Fibroblast of villous mesenchyme (primary cell): ENCODE measurements at places on chromosomes 4 and X. TPM values are rescaled to one million over a fixed set of nuclear protein-coding genes. Genes with fewer than 3 reads are reported as not detected.

DNA sequence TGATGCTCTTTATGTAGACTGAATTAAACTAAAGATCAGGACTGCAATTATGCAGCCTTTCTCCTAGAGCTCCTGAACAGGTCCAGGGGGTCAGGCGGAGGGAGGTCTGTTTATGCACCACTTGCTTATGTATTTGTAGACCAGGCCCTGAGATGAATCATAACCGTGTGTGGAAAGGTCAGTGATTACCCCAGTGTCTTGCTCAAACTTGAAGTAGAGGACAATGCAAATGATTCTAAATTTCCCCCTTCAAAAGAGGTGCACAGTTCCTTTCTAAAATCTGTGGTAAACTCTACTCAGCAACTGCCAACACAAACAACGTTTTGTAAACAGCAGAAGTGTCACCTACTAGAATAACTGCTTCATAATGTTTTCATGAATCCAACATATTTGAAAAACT, 13.0 kb upstream of the TBC1D9 start:
- DNase-seq, result no peak

DNA sequence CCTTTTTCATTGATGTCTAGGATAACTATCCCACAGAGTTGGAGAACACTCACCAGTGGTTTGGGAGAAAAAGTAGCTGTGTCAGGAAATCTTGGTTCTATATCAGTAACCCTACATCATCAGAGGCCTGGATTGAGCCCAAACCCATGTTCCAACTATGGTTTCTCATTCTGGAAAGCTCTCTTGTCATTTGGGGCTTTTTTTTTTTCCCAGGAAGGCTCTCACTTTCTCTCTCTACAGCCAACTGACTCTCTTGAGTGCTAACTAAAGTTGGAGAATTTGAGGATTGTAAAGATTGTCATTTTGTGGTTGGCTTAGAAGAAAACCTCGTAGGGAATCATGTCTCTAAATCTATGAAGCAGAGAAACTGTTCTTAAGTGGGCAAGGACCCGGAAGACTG, 228.2 kb upstream of the DIPK2B start:
- DNase-seq, result peak; percentile 3

- no peak for DNase-seq
Observed at GRCh38 chrX:30181353-30181752, 34.0 kb upstream of the MAGEB2 start.

DNA sequence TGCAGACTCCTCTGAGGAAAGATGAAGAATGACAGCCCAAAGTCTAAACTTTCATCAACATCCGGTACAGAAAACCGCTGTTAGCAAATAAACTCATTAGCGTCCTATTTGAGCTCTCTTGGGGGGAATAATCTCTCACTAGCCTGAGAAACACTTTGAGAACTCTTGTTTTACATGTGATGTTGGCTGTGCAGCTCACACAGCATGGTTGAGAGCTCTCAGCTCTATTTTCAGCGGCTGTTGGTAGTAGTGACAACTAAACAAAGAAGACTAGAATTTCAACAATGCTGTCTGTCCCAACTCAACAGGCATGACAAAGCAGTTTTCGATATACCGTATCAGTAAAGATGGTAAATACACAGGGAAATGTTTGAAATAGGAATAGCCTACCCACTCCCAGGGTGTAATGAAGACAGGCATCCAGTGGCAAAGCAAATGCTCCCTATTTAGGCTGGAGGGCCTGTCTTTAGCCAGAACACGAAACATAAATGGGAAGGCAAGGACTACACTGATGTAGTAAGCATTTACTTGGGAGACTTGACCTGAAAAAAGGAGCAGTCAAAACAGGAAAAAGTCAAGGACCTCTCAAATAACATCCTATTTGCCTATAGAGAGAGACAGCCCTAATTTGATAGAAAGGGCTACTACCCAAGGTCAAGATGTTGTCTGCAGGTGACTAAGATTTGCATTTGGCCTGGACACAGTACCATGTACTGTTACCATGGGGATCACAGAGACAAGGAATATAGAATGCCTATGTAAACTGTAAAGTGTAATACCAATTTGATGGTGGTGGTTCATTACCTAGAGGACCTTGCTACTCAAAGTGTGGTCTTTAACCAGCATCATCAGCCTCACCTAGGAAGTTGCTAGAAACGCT, 60.4 kb downstream of the PPEF2 start:
- DNase-seq, result peak; percentile 5

CTAG2 gene
- not detected in 2 replicates for total RNA-seq

DNA sequence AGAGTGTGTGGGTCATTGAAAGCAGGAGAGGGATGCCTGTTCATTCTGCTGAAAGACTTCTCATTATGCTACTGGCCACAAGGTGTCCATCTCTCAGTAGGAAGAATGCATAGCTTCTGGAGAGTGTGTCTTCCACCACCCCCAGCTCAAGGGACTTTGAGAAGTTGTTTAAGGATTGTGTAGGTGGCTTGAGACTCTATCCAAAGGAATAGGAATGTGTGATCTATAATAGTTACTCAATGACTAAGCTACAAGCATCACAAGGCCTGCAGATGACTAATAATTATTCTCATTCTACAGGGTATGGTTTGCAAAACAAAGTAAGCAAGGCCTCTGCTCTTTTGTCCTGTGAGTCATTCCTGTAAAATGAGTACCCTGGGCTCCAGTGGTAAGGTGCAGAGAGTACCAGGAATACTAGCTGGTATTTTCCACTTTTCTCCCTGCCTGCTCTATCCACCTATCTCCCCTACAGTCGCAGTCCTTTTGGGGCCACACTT, 279.8 kb upstream of the BOD1L1 start:
- peak; percentile 93 for DNase-seq

- DNase-seq, result no peak
Observed at GRCh38 chr4:53590187-53590586, 1.1 kb downstream of the LNX1 start.

DNA sequence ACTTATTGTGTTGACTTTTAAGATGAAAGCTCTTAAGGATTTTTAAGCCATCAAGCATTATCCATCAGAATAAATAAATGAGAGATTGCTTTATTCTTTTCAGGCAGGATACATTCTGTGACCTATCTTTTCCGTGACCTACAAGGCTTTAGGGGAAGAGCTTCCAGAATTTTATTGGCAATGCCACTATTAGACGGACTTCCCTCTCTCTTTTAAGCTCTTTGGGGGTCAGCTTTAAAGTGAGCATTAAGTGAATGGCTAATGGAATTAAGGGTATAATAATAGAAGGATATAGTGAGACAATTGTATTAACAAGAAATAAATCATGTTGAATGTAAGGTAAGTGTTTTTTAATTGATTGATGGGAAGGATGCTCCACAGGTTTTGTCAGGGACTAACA, 273.7 kb downstream of the GPAT3 start:
- no peak for DNase-seq

- DNase-seq, result peak; percentile 5
Observed at GRCh38 chr4:7392438-7393421, 42.0 kb downstream of the PSAPL1 start.

- DNase-seq, result peak; percentile 79
Observed at GRCh38 chrX:118521435-118521834, 25.8 kb downstream of the DOCK11 start.

SOWAHB gene
- total RNA-seq, result under 0.01 and 0.32 TPM in 2 replicates

ATP2B3 gene
- total RNA-seq, result not detected in 2 replicates

DNA sequence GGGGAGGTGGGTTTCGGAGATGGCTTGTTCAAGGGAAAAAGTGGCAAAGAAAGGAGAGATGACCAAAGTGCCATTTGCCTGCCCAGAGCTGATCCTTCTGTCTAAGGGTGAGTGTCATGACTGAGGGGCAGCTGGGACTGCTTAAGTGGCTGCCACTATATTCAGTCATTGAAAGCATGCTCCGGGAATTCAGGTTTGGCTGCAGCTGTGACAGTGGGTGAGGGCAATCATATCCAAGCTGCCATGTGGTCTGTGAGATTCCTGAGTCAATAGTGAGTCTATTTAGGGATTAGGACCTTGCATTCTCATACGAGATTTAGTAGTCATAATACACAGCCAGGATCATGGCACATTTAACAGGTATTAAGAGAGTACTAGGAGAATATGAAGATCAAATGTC, 138.8 kb upstream of the BANK1 start:
- DNase-seq, result no peak

SPANXN4 gene
- total RNA-seq, result not detected in 2 replicates

DNA sequence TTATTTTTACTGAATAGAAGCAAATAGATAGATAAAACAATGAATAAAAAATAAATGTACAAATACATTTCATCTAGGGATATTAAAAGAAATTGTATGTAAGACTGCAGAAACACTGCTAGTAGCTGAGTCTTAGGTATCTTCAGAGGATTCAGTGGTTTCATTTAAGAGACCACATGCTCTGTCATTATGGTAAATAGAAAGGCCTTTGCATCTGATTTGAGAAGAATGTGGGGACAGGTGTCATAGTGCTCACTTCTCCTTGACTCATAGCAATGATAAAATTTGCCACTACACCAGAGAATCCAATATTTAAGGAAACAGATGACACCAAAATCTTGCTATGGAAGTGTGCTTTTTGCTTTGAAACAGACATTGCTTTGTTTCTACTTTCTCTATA, 59.8 kb upstream of the PPP1R2C start:
- DNase-seq, result no peak

DNA sequence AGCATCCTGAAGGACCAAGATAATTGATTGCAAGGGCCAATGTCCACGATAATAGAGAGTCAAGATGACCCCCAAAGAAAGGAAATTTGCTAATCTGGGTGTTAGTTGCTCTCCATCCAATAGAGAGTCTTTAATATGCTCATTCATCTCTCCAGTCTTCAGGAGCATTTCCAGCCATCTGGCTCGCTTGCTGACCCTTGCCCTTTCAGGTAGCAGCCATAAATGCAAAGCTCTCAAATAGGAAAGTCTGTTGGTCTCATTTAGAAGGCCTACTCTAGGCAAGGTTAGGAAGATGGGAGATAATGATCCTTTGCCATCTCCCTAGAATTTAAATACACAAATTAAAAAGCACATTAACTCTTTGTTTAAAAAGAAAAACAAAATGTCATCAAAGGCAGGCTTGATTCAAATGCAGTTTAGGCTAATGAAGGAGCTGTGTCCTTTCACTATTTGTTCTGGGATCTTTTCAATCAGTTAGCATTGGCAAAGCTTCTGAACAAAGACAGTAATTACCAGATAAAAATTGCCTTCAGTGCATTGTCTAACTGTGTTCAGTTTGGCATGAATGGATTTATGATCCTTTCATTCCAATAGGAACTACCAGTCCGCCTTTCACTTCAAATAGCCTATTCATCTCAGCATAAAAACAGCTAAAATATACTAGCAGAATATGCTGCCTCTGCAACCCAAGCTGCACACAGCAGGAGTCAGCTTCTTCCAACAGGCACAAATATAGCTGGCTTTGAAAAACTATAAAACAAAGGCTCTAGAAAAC, 49.6 kb upstream of the ATXN3L start:
- DNase-seq, result no peak

CSAG1 gene
- total RNA-seq, result not detected in 2 replicates

- DNase-seq, result no peak
Observed at GRCh38 chr4:42656679-42656943, 294 bp downstream of the ATP8A1 start.

TMPRSS11A gene
- not detected in 2 replicates for total RNA-seq

ENAM gene
- 0.43 and 0.97 TPM in 2 replicates for total RNA-seq

DNA sequence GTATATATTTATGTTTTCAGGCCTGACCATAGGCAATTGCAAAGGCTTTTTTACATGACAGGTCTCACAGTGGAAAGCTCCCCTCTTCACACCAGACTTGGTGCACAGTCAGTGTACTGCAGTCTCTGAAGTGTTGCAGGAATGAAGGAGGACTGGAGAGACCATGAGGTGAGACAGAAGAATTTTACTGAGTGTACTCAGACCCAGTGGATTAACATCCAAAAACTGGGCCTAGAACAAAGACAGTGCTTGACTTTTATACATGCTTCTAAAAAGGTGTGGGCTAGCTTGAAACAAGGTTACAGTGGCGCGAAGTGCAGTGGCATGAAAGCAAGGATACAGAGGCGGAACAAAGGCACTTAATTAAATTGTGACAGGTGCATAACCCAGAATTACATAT, 822.9 kb downstream of the RAPGEF2 start:
- DNase-seq, result no peak

- DNase-seq, result no peak
Observed at GRCh38 chr4:39375478-39375877, 9.3 kb upstream of the RFC1 start.

- DNase-seq, result no peak
Observed at GRCh38 chrX:85112293-85112692, 108.6 kb downstream of the APOOL start.

CORIN gene
- 3.2 and 5.6 TPM in 2 replicates for total RNA-seq

DNA sequence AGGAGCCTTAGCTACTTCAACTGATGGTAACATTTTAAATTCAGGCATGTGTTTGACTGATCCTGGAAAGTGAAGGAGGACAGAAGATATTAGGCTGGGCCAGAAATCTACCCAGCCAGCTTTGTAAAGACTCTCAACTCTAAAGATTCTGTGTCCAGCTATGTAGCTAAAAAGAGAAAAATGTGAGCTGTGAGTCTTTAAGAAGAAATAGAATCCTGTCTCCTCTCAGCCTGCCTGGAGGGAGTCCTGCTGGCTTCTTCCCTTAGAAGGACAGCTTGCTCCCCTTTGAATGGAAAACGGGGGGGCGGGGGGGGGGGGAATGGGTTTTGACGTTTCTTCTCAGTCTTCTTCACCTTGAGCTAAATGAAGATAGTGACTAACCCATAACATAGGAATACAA, 54.3 kb upstream of the INTU start:
- DNase-seq, result no peak

DNA sequence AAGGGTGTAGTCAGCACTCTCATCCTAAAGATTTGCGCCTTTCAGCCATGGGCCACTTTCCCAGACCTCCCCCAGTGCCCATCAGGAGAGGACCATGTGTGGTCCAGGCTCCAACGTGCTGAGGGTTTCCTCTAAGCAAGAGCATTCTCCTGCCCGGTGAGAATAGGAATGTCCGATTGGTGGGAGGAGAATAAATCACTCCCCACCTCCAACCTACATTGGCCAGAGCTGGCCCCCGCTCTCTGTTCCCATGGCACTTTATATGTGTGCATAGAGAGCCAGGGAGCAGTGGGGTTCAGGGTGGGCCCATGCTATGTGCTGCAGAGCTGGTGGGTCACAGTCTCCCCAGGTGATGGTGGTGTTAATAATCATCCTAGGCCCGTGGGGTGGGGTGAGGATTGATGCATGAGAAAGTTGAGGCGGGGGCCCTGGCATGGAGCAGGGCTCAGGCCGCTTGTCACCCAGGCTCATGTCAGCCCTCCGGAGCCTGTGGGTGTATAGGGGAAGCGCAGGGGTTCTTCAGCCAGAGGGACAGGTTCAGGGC, 6.8 kb upstream of the SORCS2 start:
- no peak for DNase-seq

ADH7 gene
- total RNA-seq, result not detected in 2 replicates

DNA sequence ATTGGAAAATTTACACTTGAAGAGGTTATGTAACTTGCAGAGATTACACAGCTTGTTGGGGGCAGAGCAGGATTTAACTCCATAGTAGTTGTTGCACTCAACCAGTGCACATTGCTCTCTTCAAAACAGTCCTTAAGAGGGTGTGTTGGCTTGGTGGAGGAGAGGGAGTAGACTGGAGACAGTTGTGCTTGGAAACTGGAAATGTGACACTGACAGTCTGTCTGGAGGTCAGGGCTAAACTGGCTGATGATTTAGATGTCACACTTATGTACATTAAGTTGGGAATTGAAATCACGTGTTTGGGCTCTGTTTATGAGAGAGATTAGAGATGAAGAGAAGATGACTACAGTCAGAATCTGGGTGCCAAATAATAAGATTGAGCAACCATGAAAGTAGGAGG, 32.9 kb downstream of the CCSER1 start:
- no peak for DNase-seq

CBLL2 gene
- not detected in 2 replicates for total RNA-seq
